NCI-H187 (cell line): ENCODE measurements at places on chromosomes 12 and 14.

- no peak for DNase-seq
Measured at GRCh38 chr12:104478396-104479122, 21.8 kb downstream of the CHST11 start.

DNA sequence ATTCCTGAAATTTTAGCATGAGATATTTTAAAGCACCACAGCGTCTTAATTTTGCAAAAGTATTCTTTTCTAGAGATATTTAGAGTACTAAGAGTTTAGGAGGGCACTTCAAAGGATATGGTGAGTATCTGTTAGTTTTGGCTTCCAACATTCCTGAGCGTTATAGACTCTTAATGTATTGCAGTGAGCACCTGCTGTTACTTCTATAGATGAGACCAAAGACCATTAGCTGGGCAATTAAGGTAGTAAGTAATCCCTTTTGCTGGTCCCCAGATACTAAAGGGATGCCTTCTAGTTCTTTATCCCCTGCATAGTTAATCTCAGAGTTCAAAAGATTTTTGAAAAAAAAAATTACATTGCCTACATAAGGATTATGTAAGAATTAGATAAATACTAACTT is 975.6 kb downstream of the GALC start:
- DNase-seq = no peak

GRCh38 chr12:122841544-122842321 is 6.5 kb downstream of the HIP1R start:
- DNase-seq = no peak

GRCh38 chr12:132040906-132041606 is 91.3 kb downstream of the EP400 start:
- DNase-seq = no peak

- DNase-seq = no peak
Measured at GRCh38 chr12:69575346-69575745, 9.9 kb upstream of the CCT2 start.

DNA sequence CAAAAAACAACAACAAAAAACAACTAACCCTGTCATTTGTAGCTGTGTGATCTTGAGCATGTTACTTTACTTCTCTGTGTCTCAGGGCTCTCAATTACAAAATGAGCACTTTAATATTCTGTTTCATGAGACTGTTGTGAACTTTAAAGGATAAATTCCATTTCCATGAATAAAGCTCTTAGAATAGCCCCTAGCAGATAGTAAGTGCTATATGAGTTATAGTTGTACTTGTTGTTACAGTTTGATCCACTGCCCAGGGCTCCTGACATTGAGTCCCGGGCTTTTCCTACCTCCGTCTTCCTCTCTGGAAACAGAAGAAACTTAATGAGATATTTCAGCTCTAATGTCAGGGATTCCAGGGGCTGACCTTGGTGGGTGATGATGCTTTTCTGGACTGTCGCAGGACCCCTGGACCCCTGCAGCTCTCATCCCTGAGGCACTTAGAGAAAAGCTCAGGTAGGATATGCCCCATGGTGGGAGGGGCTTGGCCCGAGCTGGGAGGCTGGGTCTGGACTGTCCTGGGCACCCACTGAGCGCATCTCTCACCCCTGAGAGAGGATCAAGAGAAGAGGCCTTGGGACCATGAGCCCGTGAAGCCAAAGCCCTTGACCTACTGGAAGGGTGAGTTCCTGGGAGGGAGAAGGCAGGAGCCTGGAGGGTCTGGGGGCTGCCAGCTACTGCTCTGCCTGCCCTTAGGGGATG is 5.1 kb downstream of the P3H3 start:
- DNase-seq = no peak

DNA sequence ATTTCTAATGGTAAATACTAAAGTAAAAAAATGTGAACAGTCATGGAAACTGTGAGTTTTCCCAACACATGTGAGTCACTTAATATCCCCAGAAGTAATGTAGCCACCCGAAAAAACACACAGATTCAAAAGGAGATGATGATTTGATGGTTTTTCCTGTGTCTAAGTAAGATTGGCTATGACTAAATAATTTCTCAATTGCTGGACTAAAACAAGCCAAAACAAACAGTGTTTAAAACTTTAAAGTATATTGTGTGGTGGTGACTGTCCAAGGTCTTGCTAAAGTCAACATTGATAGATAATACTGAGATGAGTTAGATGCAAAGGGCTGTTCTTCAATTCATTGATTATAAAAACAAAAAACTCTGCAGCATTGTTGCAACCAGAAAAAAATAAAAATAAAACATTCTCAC is 89.6 kb upstream of the SOX5 start:
- no peak for DNase-seq

GRCh38 chr12:79844693-79845092 is 90.2 kb downstream of the PPP1R12A start:
- no peak for DNase-seq

DNA sequence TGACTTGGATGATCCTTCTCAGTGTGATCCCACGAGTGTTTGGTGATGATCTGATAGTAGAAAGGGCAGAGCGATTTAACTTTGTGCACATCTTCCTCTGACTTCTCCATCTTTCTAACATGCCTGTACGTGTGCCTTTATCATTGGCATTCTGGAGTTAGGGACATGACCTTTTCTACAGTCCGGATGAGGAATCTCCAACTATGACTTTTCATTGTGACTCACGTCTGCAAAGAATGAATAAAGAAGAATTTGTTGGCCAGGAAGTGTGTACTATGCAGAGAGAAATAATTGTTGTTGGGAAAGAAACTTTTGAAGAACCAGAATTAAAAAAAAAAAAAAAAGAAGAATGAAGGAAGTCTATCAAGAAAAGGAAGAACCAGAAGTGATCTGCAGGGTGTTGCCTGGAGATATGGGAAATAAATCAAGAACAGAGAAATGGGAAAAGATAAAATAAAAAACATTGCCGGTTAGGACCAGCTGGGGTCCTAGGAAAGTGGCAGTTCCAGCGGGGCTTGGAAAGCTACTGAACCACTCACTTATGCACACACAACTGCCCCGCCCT is 25.3 kb downstream of the PPFIBP1 start:
- DNase-seq = no peak

DNA sequence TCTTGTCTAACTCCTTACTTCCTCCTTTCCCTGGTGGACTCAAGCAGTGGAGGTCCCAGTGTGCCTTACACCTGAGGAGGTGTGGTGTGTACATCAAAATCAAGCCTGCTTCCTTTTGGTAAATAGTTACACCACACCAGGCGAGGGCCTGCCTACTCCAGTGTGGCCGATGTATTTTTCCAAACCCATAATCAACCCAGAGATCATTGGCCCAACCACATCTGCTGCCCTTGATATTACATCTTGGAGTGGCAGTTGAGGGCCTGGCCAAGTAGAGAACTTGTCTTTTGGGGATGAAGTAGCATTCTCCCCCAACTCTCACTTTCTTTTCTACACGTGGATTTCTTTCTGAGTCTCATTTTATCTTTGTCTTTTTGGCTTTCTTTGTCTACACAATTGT is 187.4 kb downstream of the EFCAB11 start:
- no peak for DNase-seq

GRCh38 chr12:51852404-51853137 is 4.1 kb upstream of the FIGNL2 start:
- no peak for DNase-seq

DNA sequence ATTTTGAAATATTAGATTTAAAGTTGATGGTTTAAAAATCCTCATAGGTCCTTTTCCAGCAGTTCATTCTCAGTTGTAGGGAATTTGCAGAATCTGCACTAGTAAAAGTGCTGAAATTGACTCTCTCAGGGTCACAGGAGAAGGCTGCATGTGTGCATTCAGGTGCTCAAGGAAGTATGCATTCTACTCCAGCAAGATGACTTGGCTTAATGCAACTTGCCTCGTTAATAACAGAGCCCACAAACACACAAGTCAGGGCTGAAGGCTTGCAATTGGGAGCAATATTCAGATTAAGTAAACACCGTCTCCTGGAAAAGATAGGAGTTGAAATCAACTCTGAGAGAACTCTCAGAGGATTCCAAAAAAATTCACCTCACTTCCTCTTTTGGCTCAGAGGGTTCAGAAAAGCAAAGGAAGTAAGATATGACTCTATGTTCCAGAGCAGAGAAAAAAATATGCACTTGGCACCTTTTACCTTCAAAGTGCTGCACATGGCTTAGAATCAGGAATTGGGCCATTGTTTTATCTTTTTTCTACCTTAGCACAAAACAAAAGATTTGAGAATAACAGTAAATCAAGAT is 406.3 kb upstream of the DCN start:
- no peak for DNase-seq

DNA sequence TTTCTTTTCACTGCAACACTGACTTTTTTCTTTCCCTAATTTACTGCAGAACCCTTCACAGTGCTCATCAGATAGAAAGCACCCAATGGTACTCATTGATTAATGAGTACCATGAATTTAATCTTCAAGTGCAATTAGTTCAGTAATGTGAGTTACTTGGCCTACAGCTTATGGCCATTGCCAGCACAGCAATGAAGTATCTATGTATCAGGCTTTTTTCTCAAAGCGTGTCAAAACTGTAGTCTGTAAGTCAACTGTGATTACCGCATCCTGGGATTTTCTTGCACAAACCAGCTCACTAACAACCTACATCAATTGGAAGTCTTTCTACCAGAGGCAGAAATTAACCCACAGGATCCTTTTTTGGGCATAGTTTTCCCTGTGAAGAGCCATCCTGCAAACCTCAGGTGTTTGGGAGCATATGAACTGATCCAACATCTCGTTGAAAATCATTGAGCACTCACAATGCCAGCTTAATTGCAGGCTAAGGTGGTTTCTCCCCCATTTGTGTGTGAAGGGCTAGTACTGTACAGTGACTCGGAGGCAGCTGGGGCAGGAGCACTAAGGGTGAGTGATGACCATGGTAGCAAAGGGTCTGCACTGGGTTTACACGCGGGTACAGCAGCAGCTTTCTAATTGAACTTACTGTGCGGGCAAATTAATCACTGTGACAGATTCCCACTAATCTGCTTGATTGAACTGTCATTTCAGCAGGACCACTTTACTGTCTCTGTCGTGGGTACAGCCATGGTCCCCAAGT is 619.3 kb downstream of the SNAPC1 start:
- no peak for DNase-seq

- no peak for DNase-seq
Measured at GRCh38 chr12:92130999-92131398, 14.6 kb downstream of the BTG1 start.

DNA sequence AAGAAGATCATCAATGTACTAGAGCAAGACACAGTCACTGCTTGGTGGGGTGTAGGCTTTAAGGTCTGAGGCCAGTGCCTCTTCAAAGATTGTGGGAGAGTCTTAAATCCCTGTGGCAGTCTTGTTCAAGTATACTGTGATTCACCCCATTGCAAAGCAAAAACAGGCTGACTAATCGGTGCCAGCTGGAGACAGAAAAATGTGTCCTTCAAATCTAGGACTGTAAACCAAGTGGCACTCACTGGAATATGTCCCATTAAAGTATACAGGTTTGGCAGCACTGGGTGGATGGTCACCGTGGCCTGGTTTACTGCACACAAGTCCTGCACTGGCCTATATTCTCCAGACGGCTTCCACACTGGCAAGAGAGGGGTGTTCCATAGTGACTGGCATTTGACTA is 1315.3 kb downstream of the TMEM121 start:
- DNase-seq = no peak

GRCh38 chr12:130818272-130818634 is 20.8 kb downstream of the STX2 start:
- DNase-seq = no peak

DNA sequence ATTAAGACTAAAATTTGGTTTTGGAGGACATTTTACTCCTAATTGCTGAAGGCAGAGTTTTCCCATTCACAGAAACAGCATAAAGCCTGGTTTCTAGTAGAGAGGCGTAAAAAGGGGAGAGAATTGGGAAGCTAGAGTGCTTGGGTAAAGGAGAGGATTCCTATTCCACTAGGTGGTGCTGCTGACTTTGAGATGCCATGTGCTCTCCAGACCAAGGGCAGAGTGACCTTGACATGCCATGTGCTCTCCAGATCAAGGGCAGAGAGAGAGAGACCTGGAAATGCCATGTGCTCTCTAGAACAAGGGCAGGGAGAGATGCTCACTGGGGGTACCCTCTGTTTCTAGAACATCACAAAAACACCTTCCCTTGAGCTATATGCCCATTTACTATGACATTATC is 176.2 kb upstream of the PDZRN4 start:
- DNase-seq = no peak

- DNase-seq = peak; percentile 8
Measured at GRCh38 chr14:23910101-23910875, 43.3 kb upstream of the DHRS4 start.

DNA sequence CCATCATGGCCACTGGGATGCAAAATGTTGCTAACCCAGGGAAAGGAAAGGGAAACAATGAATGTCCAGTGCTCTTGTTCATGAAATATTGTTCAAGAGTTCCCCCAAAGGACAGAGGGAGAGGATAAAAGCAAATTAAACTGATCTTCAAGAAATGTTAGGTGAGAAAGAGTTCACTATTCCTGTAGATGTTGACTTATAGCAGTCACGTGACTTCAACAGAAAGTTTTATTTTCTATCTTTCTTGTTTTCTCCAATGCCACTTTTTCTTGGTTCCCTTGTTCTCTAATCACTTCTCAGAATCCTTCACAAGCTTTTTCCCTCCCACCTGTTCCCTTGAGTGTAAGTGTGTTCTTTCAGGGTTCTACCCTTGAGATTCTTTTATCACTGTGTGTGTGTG is 245.3 kb downstream of the C12orf42 start:
- DNase-seq = no peak

DNA sequence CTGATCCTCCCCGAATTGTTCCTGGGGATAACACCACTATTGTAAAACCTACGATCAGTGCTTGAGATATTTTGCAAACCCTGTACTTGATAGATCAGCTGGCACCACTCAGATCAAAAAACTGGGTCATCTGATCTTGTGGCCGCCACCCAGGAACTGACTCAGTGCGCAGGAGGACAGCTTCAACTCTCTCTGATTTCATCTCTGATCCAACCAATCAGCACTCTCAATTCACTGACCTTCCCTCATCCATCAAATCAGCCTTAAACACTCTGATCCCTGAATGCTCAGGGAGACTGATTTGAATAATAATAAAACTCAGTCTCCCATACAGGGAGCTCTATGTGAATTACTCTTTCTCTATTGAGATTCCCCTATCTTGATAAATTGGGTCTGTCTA is 4.2 kb upstream of the XPOT start:
- no peak for DNase-seq

DNA sequence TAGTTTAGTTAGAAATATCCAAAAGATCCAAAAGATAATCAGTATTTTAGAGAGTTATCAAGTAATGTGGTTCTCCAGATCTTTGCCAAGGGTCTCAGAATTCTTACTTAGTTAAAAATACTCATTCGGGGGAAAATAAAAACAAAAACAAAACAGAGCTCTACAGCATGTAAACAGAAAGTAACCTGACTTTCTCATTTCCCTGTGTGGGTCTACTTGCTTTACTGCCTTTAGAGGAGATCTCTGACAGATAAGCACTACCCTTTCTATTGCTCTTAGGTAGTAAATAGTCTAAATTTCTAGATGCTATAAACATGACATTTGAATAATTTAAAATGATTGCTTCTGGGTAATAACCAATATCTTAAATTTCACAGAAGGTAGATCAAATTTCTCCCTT is 371.8 kb downstream of the RPL10L start:
- no peak for DNase-seq

GRCh38 chr12:64170024-64170423 is 52.1 kb downstream of the KICS2 start:
- no peak for DNase-seq

GRCh38 chr14:58677996-58678395 is 40.2 kb downstream of the DACT1 start:
- DNase-seq = no peak

- DNase-seq = no peak
Measured at GRCh38 chr12:77834618-77835017, 3.9 kb downstream of the NAV3 start.
